HCEC 1CT (cell line): ENCODE measurements at places on chromosomes 5 and 9.

GRCh38 chr5:56270058-56270457 lies 36.9 kb upstream of the ANKRD55 start:
- DNase-seq = no peak

- no peak for DNase-seq
Observed at GRCh38 chr5:84430863-84431663, 46.4 kb upstream of the EDIL3 start.

DNA sequence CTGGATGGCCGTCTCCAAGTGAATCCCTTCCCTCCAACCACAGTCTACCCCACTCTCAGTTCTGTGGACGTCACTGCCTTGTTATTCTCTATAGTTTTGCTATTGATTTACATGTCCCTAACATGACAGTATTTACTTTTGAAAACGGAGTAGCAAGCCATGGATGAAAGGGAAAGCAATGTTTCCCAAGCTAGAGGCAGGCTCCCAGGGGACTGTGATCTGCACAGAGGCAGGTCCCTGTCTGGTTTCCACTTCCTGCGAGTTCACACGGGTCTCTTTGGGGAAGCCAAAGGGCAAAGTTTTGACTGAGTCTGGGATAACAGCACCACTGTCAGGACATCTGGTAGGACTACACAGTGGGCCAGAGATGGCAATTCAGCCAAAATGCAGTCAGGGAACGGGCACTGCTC lies 12.7 kb downstream of the C9orf153 start:
- no peak for DNase-seq

DNA sequence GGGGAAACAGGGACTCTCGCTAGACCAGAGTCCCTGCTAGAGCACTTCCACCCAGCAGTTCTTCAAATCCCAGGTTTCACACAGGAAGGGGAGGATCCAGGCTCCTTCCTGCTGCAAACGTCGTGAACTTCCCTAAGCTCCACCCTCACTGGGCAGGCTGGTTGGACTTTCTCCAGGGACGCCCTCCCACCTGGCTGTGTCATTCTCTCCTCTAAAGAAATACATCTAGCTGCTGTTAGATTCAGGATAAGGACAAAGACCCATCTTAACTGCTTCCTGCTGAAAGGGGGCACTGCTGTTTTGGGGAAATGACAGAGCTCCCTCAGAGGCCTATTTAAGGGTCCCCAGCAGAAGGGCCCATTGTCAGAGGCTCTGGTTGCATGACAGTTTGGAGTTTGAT lies 230.7 kb downstream of the SEMA6A start:
- no peak for DNase-seq

- no peak for DNase-seq
Observed at GRCh38 chr9:8781458-8781857, 981.9 kb upstream of the DMAC1 start.

DNA sequence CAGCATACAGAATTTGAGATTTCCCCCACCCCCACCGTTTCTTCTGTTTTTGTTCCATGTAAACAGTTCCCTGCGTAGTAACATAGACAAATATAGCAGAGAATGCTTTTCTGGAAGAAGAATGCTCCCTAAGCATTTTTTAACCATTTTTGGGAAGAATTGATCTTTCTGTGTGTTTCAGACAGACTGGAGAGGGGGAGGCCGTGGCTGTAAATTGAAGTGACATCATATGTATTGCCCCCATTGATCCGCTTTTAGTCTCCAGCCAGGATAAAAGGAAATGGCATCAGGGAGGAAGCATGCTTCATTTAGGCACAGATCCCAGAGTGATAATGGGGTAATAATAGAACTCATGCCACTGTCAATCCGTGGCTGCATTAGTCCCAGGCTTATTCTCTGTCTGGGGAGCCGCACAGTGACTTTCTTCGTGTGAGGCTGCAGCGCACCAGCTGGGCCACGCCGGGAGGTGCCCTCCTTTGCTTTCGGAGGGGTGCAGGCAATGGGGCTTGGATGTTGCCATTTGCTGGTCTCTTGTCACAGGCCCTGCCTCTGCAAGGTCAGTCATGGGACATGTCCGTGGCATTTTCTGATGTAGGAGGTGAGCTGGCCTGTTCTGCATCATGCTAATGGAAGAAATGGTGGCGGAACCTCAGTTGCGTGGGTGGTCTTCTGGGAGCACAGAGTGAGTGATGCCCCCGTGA lies 261.5 kb downstream of the FANCC start:
- peak; percentile 79 for DNase-seq

- no peak for DNase-seq
Observed at GRCh38 chr5:125294844-125295243, 548.4 kb upstream of the ZNF608 start.

GRCh38 chr5:7464182-7464581 lies 68.2 kb downstream of the ADCY2 start:
- no peak for DNase-seq

GRCh38 chr9:82010711-82011110 lies 22.1 kb downstream of the SPATA31D1 start:
- DNase-seq = no peak

DNA sequence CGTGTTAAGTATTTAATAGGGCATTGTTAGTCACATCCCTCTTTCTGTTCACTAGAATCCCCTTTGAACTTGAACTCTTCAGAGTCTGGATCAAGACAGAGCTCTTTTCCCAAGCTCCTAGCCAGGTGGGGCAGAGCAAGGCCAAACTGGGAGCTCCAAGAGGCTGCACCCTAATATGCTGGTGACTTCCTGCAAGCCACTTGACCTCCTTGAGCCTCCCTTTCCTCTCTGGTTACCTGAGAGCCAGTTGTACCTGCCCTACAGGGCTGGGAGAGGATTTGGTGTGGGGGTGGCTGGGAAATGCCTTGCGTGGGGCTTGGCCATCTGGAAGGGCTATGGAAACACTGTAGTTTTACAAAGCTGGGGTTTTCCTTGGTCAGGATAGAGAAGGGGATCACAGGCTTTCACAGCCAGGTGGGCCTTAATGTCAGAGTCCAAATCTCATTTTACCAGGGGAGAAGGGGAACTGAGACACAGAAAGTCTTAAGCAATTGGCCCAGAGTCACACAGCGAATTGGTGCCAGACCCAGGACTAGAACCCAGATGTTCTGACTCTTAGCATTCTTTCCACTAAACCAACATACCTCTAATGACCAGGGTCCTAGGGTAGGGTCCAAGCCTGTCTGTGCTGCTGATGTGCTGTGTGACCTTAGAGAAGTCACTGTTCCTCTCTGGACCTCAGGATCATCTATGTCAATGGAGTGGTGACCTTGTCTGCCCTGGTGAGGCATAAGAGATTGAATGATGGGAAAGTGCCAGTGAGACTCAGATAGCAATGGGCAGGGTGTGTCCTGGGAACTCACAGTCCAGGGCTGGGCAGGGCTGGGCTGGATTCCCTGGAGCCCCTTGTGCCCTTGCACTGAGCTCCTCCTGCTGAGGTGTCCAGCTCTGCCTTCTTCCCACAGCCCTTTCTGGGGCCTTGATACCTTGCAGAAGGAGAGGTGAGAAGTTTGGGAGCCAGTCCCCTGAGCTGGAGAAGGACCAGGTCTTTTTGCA lies 35.8 kb downstream of the GSN start:
- no peak for DNase-seq

- DNase-seq = no peak
Observed at GRCh38 chr9:69797675-69798074, 22.9 kb upstream of the CFAP95 start.

- no peak for DNase-seq
Observed at GRCh38 chr5:44336708-44337107, 52.5 kb downstream of the FGF10 start.

- DNase-seq = no peak
Observed at GRCh38 chr9:34362614-34363214, 14.0 kb downstream of the MYORG start.

DNA sequence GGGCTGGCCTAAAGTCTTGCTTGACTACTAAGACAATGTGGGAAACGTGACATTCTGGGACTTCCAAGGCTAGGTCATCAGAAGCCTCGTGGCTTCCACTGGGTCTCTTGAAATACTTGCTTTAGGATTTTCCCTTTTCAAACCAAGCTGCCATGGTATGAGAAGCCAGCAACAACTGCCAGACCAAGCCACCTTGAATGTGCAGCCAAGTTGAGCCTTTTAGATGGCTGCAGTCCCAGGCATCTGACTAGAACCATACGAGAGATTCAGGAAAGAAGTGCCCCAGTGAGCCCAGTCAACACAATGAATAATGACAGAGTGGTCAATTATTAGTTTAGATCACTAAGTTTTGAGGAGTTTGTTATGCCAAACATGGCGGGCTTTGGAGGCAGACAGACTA lies 143.3 kb downstream of the SLF1 start:
- DNase-seq = no peak

- no peak for DNase-seq
Observed at GRCh38 chr9:16106021-16106571, 553.3 kb downstream of the CCDC171 start.

GRCh38 chr9:27622693-27623340 lies 49.5 kb upstream of the C9orf72 start:
- no peak for DNase-seq

DNA sequence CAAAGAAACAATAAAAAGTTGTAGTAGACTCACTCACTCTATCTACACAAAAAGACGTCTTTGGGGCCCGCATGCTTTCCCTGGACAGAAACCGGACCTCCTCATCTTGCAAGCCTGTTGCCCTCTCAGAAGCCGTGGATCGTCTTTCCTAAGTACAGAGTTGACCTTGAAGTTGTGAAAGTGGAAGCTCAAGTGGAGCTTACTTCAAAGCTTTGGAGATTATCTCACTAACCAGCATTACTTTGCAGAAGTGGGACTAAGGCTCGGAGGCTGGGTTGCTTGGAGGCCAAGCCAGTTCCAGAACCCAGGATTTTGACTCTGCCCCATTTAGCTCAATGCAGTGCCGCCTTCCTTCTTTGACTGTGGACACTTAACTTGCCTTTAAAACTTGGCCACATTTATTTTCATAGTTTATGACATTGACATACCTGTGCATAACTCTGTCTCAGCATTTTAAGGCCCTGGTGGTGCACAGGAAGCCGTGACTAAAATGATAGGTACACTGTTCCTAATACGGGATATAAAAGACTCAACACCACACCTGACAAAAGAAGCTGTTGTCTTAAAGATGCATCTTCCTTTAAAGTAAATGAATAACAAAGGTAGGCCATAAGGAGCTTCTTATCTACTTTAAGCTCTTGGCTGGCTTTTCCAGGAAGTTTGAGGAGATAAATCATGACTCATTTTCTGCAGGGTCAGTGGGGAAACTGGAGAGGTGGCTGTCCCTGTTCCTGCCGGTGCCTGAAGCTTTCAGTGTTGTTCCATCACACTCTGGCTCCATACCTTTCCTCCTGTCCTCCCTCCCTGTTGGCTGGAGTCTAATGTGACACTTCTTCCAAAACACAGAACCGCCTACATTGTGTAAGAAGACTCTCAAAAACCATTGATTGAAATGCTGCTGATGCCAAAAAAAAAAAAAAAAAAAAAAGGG lies 10.7 kb downstream of the SLC25A25 start:
- peak; percentile 40 for DNase-seq

GRCh38 chr5:24512423-24512822 lies 132.4 kb downstream of the CDH10 start:
- DNase-seq = no peak

- no peak for DNase-seq
Observed at GRCh38 chr9:25677301-25678146, 720 bp downstream of the TUSC1 start.

GRCh38 chr5:159890141-159890540 lies 26.1 kb upstream of the ADRA1B start:
- DNase-seq = no peak

DNA sequence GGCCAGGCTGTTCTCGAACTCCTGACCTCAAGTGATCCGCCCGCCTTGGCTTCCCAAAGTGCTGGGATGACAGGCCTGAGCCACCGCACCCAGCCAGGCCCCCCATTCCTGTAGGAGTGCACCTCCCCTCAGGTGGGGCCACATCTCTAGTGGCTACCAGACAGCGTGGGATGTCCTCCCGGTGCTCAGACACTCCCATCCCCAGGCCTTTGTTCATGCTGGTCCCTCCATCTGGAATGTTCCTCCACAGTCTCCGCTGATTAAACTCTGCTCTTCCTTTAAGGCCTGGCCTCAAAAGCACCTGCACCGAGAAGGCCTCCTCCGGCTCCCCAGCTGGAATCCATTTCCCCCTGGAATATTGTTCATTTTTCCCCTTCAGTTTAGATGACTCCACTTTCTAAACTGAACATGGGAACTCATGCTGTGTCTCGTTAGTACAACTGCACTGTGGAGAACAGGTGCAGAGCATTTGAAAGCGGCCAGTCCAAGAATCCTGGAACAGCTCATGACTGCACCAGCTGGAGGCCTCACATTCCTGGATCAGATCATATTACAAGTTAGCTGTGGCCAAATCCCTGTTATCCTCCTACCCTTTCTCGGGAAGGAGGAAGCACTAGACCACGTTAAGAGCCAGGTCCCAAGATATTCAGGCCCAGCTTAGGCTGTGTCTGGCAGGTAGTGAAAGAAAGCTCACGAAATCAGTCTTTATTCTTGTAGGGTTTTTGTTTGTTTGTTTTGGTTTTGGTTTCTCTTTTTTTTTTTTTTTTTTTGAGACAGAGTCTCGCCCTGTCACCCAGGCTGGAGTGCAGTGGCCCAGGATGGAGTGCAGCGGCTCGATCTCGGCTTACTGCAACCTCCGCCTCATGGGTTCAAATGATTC lies 10.8 kb upstream of the PRRC2B start:
- DNase-seq = peak; percentile 85

DNA sequence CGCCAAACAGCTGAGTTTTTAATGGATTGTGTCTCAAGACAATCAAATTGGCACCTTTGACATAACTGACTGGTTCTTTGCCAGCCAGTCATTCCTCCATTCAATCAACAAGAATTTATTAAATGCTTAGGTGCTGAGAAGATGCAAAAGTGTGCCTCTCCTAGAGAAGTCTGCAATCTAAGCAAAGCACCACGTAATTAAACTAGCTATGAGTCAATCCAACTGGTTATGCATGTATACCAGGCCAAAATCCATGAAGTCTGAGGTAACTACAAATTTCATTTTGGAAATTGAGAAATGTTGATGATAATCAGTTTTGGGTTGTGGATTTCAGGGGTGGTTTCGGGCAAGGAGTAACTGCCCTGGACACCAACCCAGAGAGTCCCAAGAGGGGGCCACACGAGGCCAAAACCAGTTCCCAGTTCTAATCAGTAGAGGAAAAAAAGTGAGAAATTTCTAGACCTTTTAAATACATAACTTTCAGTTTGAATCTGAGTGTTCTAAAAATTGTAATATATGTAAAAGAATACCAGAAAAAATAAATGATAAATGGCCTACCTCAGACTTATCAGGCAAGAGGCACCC lies 92.6 kb downstream of the EFNA5 start:
- DNase-seq = peak; percentile 15

DNA sequence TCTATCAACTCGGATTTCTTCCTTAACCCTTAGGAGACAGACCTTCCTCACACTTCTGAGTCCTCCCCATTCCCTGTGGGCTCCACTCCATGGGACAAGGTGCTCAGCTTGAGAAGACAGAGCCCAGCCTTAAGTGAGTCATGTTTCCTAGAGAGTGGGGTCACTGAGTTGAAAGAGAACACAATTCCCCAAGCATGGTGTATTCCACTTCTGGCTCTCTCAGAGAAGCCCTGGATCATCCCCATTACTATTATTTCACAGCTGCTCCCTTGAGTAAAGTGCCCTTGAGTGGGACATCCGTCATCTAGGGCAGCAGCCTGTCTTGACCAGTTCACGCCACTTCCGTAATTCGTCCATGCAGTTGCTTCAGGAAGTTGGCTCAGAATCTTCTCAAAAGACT lies 604.8 kb downstream of the BNC2 start:
- no peak for DNase-seq

- no peak for DNase-seq
Observed at GRCh38 chr9:113649054-113649453, 185.5 kb downstream of the RGS3 start.

- no peak for DNase-seq
Observed at GRCh38 chr5:17813214-17813613, 179.0 kb downstream of the TAF11L14 start.

- DNase-seq = peak; percentile 66
Observed at GRCh38 chr9:36039696-36040095, 3.0 kb downstream of the RECK start.
